ENCODE measurements at places on chromosomes 13 and 19.

GRCh38 chr13:52906122-52906903 lies 57.9 kb upstream of the PCDH8 start:
- DNase-seq: no peak

- no peak for DNase-seq
Observed at GRCh38 chr19:42242069-42242511, 312 bp downstream of the GSK3A start.

DNA sequence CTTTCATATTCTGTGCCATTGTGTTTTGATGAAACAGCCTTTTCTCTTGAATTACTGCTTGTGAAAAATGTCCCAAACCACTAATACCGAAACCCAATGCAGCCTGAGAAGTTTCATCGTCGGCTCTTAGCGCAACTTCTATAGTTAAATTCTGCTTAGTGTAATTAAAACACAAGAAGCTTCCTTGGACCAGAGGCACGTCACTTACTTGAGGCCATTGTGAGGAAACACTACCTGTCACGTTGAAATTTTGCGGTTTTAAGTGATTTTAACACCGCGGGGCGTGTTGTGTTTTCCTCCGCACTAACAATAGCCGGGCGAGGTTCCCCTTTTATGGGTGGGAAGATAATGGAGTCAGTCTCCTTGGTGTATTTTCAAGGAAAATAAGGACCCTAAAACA lies 70.9 kb downstream of the GGACT start:
- no peak for DNase-seq

GRCh38 chr19:1523412-1524286 lies at the start of gene PLK5:
Gene PLK5 (plus strand): TSS chr19:1524077. CDS start chr19:1526997, 2,920 bp downstream.
- DNase-seq: no peak

- DNase-seq: no peak
Observed at GRCh38 chr19:38394488-38394887, 6.0 kb downstream of the SPRED3 start.

- no peak for DNase-seq
Observed at GRCh38 chr19:47848823-47849473, 10.1 kb upstream of the TPRX2 start.

GRCh38 chr13:78608688-78609463 lies 5.5 kb upstream of the POU4F1 start:
- no peak for DNase-seq

DNA sequence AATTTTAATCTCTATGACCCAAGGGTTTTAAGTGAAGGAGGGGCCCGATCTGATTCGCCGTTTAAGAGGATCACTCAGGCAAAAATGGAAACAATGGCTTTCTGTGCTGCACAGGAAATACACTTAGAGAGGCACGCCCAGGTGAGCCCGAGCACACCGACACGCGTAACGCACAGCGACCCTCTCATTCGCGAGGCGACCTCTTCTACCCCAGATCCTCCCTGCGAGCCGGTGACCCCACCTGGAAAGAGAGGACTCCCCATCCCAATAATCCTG lies 216 bp downstream of the SH2D3A start:
- DNase-seq: no peak

GRCh38 chr13:39415008-39415802 lies 187.8 kb downstream of the LHFPL6 start:
- peak; percentile 16 for DNase-seq

- DNase-seq: no peak
Observed at GRCh38 chr13:27295096-27295495, 24.5 kb downstream of the RASL11A start.

DNA sequence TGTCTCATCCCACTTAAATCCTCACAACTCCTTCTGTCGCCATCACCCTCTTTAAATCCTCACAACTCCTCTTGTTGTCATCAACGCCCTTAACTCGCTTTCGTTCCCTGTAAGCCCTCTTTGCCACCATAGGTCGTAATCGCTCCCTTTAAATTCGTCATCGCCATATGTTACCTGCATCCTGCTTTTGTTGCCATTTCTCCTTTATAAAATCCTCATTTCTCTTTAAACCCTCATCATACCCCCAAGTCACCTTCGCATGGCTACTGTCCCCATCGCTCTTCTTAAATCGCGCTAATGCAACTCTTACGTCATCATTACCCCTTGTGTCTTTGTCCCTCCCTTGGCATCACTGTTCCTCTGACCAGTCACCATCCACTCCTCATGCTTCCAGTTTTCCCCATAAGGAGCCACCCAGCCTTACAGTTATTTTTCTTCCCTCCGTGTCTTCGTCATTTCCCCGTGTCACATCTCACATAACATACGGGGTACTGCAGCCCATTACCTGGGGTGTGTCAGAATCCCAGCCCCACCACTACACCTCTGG lies 539 bp downstream of the PLD3 start:
- no peak for DNase-seq

DNA sequence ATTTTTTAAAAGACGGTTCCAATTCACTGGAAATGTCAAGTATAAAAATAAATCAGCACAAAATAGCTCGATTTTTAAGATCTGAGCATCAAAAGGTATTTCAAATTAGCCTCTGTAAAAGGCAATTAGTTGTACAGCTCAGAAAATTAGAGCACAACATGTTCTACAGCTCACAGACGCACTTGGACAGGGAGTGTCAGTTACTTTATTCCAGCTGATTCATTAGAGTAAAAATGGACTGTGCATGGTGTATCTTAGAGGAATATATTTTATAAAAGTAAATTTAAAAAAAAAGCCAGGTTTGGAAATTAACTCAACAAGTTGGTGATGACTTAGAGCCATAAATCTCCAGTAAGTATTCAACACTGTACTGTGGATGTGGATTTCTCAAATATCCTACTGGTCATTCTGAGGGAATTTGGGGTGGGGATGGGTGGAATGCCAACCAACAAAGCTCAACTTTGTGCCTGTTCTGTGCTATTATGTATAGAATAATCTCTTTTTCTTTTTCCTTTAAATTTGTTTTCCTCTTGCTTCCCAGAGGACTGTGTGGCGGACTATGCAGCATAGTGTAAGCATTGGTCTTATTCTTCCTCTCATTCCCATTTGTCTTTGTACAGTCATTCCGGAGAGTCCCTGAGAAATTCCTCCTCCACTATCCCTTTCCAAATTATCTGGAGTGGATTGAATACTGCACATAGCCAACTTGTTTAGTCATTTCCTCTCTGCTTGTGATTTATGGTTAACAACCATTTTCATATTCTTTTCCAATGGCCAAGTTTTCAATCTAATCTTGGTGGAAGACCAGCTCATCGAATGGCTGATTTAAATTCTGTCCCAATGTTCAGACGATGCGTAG lies 169.3 kb downstream of the DCT start:
- DNase-seq: no peak

GRCh38 chr19:39083983-39084731 lies at the start of gene ACP7:
Gene ACP7 (plus strand): TSS chr19:39084368. CDS start chr19:39085270, 902 bp downstream.
- peak; percentile 65 for DNase-seq

DNA sequence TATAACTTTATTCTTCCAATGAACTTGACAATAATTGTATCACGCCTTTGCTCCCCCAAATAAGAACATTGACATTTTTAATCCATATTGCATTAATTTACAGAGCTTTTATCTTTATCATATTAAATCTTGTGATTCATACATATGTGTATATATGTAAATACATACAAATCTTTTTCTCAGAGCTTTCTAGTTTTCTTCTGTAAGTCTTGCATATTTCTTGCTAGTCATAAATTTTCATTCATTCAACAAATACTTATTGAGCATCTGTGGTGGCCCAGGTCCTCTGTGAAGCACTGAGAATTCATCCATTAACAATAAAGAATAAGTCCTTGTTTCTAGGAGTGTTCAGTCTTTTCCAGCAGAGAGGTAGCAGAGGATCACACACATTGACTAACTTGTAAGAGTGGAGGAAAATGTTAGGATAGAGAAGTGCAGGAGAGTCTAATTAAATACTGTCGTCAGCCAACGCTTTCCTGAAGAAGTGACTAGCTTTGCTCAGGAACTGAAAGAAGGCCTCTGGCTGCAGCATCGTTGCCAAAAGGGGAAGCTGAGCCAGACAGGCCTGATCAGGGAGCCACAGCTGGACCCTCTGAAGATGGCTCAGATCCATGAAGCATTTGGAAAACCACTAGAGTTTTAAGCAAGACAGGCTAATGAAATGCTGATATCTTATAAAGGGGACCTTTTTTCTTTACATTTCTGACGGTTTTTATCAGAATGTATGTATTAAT lies 38.6 kb upstream of the LAMP1 start:
- no peak for DNase-seq

DNA sequence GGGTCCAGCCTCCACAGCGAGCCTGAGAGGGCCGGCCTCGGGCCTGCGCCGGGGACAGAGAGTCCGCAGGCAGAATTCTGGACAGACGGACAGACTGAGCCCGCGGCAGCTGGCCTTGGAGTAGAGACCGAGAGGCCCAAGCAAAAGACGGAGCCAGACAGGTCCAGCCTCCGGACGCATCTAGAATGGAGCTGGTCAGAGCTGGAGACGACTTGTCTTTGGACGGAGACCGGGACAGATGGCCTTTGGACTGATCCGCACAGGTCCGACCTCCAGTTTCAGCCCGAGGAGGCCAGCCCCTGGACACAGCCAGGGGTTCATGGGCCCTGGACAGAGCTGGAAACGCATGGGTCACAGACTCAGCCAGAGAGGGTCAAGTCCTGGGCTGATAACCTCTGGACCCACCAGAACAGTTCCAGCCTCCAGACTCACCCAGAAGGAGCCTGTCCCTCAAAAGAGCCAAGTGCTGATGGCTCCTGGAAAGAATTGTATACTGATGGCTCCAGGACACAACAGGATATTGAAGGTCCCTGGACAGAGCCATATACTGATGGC lies 490 bp downstream of the ITPKC start:
- DNase-seq: peak; percentile 85

- peak; percentile 61 for DNase-seq
Observed at GRCh38 chr13:23979361-23980159, 82.3 kb upstream of the C1QTNF9B start.

DNA sequence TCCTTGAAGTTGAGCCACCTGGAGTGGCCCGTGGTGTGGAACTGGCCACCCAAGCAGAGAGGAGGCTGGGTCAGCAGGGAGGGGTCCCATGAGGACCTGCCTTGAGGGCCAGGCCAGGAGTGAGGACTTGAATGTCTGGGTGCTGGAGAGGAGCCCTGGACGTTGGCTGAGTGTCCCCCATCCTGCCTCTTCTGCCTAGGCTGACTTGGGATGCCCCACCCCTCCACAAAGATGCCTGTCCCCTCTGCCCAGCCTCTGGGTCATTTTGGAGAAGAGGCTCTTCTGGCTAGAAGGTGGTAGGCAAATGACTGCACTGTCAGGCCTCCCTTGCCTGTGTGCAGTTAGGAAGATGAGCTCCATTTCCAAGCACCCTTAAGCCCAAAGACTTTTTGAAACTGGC lies 1.7 kb downstream of the SSBP4 start:
- DNase-seq: no peak

GRCh38 chr19:43105496-43105895 lies 23.0 kb upstream of the PSG2 start:
- no peak for DNase-seq

- no peak for DNase-seq
Observed at GRCh38 chr13:31986676-31987470, 44.7 kb upstream of the FRY start.

- DNase-seq: no peak
Observed at GRCh38 chr13:42859760-42860159, 78.4 kb downstream of the FAM216B start.

DNA sequence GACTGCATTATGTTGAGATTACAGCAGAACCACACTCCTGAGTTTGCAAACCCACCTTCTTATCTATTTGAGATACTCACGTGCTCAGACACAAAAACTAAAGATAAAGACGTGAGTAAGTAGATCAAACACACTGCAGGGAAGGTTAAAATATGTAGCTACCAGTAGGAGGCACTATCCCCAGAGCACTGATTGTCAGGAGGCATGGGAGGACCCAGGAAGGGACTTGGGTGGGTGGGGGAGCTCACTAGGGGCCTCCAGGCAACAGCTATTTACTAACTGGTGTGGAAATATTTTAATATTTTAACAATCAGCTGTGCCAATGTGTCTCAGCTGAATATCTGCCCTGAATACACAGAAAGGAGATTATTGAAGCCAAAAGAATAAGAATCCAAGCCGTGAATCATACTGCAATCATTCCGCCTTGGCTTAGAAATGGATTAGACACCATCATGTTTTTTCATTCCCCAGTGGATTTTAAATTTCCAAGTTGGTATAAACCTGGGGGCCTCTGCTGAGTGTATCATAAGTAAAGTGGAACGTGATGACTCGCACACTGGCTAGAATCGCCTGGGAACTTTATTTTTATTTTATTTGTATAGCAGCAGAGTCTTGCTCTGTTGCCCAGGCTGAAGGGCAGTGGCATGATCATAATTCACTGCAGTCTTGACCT lies 73.2 kb upstream of the CACNA1A start:
- DNase-seq: no peak

GRCh38 chr19:4373601-4374497 lies 26.5 kb downstream of the SH3GL1 start:
- DNase-seq: no peak

DNA sequence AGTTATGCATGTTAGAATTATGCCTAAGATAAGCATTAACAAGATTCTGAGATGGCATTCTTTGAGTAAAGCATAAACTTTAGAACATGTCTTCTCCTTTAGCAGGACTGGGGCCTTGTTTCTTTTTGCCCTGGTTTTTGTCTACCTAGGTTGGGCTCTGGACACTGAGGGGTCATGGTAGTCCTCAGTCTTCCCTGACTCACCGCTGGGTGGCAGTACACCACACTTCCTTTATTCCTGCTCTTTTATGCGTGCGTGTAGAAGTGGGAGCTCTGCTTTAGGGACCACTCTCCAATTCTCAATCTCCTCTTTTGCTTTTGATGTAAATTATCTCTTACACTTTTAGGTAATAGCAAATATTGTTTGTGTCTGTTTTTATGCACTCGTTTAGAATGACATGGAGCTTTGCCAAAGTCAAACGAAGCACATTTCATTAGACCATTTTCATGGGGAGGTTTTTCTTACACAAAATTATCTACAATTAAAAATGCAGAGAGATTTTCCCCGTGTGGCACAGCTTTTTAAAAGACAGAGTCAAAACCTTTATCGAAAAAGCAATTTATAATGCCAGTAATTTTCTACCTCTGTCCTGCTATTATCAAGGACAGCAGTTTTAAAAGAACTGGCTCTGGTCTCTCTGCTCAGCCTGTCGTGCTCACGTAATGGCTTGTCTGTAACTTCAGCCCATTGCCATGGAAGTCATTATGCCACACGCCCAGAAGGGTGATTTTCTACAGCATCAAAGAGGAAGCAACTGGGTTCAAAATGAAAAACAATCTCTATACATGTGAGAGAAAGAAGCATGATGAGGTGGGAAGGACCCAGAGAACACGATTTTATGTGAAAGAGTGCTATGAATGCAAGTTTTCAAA lies 413.9 kb downstream of the COG6 start:
- peak; percentile 83 for DNase-seq

DNA sequence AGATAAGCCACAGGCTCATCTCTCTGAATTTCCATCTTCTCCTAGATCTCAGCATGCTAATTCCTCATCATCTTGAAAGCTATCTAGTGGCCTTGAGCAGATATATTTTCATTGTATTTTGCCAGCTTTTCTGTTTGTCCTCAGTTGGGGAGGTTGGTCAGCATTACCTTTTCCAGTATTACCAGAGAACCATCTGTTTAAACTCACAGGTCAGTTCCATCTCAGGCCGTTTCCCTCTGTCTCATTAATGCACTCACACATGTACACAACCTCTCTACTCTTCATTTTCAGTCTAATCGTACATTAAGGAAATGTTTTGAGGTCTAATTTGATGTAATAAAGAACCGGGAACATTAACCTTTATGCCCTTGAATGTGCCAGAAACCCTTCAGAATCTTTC lies 29.7 kb downstream of the USPL1 start:
- no peak for DNase-seq
